ENCODE measurements at places on chromosomes 1 and 21. TPM values are rescaled to one million over a fixed set of nuclear protein-coding genes. Genes with fewer than 3 reads are reported as not detected.

The LRRC7 gene
- total RNA-seq = not detected

The FCRL2 gene
- total RNA-seq = not detected

The TDRD5 gene
- 0.03 TPM for total RNA-seq

The OLIG2 gene
- total RNA-seq = 0.07 TPM

The SPATA1 gene
- not detected for total RNA-seq

The DNAI4 gene
- 0.34 TPM for total RNA-seq

The LCE3E gene
- 0.12 TPM for total RNA-seq

The LIPI gene
- total RNA-seq = not detected

The PSEN2 gene
- total RNA-seq = 29.9 TPM

The CALML6 gene
- 0.23 TPM for total RNA-seq

The HEATR1 gene
- total RNA-seq = 23.9 TPM

The RIPPLY3 gene
- 0.39 TPM for total RNA-seq

The SPATA45 gene
- not detected for total RNA-seq

The PTPRC gene
- not detected for total RNA-seq
